ENCODE measurements at places on chromosomes 12 and 14. TPM values are rescaled to one million over a fixed set of nuclear protein-coding genes. Genes with fewer than 3 reads are reported as not detected.

SLC7A8 gene
- 78.2 TPM for total RNA-seq

FGF23 gene
- total RNA-seq = not detected

SCNN1A gene
- 22.7 TPM for total RNA-seq

RNASE12 gene
- not detected for total RNA-seq

CLEC2A gene
- not detected for total RNA-seq

PLEKHG7 gene
- total RNA-seq = 0.31 TPM

ERP27 gene
- 0.12 TPM for total RNA-seq

PSME1 gene
- 43.3 TPM for total RNA-seq

TOMM20L gene
- 33.1 TPM for total RNA-seq

SINHCAF gene
- total RNA-seq = 46.8 TPM

CAPS2 gene
- total RNA-seq = 25.6 TPM

C12orf56 gene
- total RNA-seq = 13.1 TPM

KRT82 gene
- total RNA-seq = not detected

TARBP2 gene
- total RNA-seq = 73.1 TPM

MSRB3 gene
- 17.2 TPM for total RNA-seq

LYSET gene
- total RNA-seq = 15.2 TPM

CLECL1 gene
- not detected for total RNA-seq

NEUROD4 gene
- total RNA-seq = 0.31 TPM

BEST3 gene
- total RNA-seq = 2.1 TPM

VRK1 gene
- 49.2 TPM for total RNA-seq

PRKD1 gene
- 67.2 TPM for total RNA-seq

CIROP gene
- not detected for total RNA-seq

FOXA1 gene
- 3.0 TPM for total RNA-seq

ASB2 gene
- total RNA-seq = 4.3 TPM

TAS2R46 gene
- total RNA-seq = 5.4 TPM

SDR9C7 gene
- total RNA-seq = 0.43 TPM

SPX gene
- total RNA-seq = 0.93 TPM

CPNE6 gene
- 0.71 TPM for total RNA-seq

GSG1 gene
- total RNA-seq = 133 TPM

RHOJ gene
- total RNA-seq = 8.3 TPM

SERPINA3 gene
- 27.4 TPM for total RNA-seq

SLC6A12 gene
- 12.5 TPM for total RNA-seq

IL26 gene
- not detected for total RNA-seq

PTGDR gene
- total RNA-seq = 1.3 TPM

CCDC175 gene
- 1.4 TPM for total RNA-seq

GLIPR1L1 gene
- total RNA-seq = 1.9 TPM

IGFBP6 gene
- 261 TPM for total RNA-seq

CSAD gene
- total RNA-seq = 73.9 TPM

TAS2R42 gene
- total RNA-seq = not detected

PRIMA1 gene
- total RNA-seq = 2.1 TPM

PGAM5 gene
- total RNA-seq = 48.0 TPM
